ENCODE measurements at places on chromosomes 3 and 15. TPM values are rescaled to one million over a fixed set of nuclear protein-coding genes. Genes with fewer than 3 reads are reported as not detected.
A peak's percentile ranks its signal among the peaks of the same experiment; 100 is the strongest.

- no peak for DNase-seq
Observed at GRCh38 chr3:99666201-99666600, 27.8 kb downstream of the COL8A1 start.

DNA sequence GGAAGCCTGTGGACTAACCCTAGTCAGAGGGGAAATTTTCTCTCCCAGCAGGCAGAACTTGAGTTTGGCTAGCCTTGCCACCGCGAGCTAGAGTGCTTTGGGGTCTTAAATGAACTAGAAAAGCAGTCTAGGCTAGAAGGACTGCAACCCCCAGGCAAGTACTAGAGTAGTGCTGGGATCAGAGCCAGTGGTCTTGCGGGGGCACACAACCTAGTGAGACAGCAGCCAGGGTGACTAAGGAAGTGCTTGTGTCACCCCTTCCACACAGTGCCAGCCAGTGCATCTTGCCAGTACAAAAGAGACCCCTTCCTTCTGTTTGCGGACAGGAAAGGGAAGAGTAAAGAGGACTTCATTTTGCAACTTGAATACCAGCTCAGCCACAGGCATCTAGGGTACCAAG lies 59.0 kb downstream of the GOLM2 start:
- DNase-seq = no peak

DNA sequence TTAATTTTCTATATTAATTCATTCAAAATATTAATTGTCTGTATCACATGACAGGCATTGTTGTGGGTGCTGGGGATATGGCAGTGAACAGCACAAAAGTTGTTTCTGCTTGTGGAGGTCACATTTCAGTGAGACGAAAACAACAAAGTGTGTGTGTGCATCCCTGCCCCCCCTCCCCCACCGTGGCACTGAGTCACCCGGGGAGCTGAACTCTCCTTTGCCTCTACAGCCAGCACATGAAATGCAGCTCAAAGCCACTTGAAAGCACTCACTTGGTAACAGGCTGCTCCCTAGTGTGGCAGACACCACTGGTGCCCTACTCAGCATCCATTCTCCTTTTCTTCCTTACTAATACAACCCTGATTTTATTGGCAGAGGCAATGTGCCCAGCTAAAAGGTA lies 16.9 kb upstream of the SCAMP5 start:
- DNase-seq = no peak

- DNase-seq = no peak
Observed at GRCh38 chr3:126706631-126707030, 2.6 kb downstream of the CHCHD6 start.

DNA sequence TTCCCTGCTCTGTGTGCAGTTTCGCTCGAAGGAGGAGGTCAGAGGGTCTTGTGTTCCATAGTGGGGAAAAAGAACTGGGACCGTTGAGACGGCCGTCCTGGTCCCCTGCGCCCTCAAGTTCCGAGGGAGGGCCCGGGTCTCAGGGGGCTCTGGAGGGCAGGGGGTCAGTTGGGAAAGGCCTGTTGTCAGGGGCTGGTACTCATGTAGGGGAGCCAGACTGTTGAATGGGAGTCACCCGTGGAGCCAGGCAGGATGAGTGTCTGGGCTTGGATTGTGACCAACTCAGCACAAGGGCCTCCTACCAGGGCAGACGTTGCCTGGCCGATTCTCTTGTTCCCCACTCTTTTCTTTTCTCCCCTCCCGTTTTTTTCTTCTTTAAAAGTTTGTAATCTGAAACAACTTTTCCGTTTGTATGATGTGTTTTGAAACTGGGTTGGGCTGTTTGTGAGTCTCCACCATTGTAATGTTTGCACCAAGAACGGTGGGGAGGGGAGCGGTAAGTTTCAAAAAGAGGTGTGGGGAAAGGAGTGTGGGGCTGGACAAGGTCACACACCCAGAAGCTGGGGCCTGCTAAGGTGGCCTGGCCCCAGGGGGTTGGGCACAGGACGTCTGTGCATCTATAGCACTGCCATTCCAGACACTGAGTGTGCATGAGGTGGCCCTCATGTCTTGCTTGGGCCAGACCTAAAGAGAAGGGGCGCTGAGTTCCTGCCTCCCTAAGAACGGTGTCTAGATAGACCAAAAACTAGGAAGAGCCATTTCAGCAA lies 1.1 kb downstream of the CMTM7 start:
- DNase-seq = peak; percentile 30

GRCh38 chr15:78697449-78697848 lies 56.4 kb upstream of the CHRNB4 start:
- no peak for DNase-seq

GRCh38 chr3:66989860-66990696 lies 8.0 kb upstream of the KBTBD8 start:
- no peak for DNase-seq

DNA sequence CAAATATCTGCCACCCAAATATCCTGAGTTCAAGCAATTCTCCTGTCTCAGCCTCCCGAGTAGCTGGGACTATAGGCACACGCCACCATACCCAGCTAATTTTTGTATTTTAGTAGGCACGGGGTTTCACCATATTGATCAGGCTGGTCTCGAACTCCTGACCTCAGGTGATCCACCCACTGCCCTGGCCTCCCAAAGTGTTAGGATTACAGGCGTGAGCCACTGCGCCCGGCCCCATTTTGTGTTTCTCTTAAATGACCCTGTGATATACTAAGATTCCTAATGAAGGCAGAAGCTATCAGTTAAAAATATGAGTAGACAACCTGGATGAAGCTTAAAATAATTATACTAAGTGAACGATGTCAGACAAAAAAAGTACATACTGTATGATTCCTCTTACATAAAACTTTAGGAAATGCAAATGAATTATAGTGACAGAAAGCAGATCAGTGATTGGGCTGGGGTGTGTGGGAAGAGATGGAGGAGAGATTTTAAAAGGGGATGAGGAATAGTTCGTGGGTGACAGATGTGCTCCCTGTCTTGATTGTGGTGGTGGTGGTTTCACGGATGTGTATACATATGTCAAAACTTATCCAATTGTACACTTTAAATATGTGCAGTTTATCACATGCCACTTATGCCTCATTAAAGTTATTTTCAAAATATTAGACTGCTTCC lies 3.8 kb upstream of the KLHL40 start:
- no peak for DNase-seq

GRCh38 chr3:143935678-143936077 lies 35.9 kb upstream of the DIPK2A start:
- no peak for DNase-seq

- DNase-seq = peak; percentile 22
Observed at GRCh38 chr3:61563313-61564271, 2.2 kb downstream of the PTPRG start.

GRCh38 chr15:40787344-40787841 lies 17.6 kb downstream of the C15orf62 start:
- DNase-seq = no peak

- peak; percentile 32 for DNase-seq
Observed at GRCh38 chr15:56759450-56759845, 26.1 kb upstream of the ZNF280D start.

DNA sequence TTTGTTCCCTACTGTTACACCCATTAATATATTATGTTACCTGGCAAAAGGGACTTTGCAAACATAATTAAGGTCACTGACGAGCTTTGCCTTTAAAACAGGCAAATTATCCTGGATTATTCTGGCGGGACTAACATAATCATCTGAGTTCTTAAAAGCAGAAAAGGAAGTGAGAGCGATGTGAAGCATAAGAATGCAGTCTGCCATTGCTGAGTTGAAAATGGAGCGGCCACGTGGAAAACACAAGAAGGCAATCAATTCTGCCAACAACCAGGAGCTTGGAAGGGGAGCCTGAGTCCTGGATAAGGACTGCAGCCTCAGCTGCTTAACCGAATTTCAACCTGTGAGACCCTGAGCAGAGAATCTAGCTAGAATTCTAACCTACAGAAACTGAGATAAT lies 328.2 kb upstream of the WNT5A start:
- no peak for DNase-seq

The GOLGA8O gene
- 1.1 TPM for polyA plus RNA-seq

The CIP2A gene
- polyA plus RNA-seq = 0.59 TPM

The CASR gene
- not detected for polyA plus RNA-seq

The NCEH1 gene
- polyA plus RNA-seq = 8.7 TPM

The CCDC39 gene
- polyA plus RNA-seq = not detected

The SLC38A3 gene
- 1.4 TPM for polyA plus RNA-seq

The CRYGS gene
- polyA plus RNA-seq = 8.9 TPM

The RBPMS2 gene
- polyA plus RNA-seq = 200 TPM

The HRH1 gene
- 0.80 TPM for polyA plus RNA-seq

Measured in heart right ventricle (tissue), 16 donors.